ENCODE measurements at places on chromosomes 5 and 9.

DNA sequence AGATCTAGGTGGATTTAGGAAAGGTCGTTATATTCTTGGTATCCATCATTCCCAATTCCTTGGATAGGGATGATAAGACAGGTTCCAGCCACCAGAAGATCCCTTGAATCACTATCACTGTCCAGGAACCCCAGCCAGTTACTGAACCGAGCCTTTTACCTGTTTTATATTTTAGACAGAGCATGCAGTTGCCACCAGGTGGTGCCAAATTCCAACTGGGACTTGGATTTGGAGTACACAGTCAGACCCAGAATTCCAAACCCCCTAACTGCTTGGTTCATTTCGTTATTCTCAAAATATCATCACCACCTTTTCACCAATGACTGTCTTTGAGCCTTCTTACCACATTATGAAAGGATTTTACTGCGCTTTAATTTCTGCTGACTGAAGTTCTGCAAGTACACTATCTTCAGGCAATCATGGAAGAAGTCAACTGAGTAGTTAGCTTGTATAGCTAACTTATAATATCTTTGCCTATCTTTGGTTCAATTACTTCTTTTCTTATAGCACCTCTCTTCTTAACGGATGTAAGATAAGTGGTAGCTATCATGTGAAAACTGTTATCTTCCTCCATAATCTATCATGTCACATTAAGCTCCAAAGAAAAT, 191.8 kb downstream of the PRR16 start:
- peak; percentile 50 for DNase-seq

GRCh38 chr9:124271660-124272059, 13.9 kb downstream of the NEK6 start:
- no peak for DNase-seq

DNA sequence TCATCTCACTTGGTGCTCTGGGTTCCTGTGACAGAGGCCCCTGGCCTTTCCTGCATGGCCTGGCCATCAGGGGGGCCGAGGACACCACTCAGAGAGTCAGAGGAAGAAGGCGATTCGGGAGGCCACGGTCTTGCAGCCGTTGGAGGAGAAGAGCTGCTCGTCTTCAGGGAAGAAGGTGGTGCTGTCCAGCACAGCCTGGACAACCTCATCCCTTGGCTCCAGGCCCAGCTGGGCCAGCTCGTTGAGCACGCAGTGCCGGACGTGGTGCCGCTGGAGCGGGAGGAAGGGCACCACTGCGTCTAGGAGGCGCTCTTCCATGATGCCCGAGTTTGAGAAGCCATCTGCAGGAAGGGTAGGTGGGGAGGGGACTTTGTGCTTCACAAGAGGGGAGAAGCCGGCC, 3.2 kb downstream of the TOR2A start:
- no peak for DNase-seq

DNA sequence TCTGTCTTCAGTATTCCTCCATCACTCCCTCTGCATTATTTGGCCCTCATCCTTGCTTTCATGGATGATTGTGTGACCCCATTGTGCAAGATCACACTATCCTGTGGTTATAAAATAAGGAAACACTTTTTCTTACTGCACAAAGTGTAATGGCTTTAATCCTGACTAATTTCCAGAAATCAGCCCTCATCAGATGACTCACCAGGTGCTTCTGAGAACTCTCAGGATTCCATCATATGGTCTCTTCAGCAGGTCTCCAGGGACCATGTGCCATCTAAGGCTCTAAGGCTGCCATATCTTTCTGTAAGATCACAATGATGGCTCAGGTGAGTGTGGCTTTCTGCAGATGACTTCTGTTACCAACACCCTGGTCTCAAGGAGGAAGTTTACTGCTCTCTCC, 27.3 kb upstream of the FER start:
- DNase-seq: peak; percentile 28

- no peak for DNase-seq
Observed at GRCh38 chr5:84618262-84618661, 233.6 kb upstream of the EDIL3 start.

GRCh38 chr9:99119976-99120655, 15.2 kb downstream of the TGFBR1 start:
- DNase-seq: no peak

DNA sequence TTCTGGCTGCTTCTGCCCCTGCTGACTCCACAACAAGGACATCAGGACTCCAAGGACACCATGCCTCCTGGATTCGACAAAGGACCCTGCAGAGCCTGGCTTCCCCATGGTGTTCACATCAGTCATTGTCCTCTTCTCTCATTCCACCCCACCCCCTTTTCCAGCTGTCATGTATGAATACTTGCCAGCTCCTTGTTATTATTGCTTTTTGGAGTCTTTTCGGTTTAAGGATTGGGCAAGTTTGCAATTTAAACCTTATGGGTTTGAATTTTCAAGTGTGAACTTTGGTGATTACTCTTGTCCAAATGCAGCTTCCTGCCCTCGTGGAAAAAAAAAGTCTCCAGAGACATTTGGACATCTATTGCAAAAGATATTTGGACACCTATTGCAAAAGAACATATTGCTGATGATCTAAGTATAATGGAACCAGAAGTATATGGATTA, 14.2 kb upstream of the LVRN start:
- DNase-seq: peak; percentile 61

GRCh38 chr9:8033794-8034193, 234.2 kb upstream of the DMAC1 start:
- DNase-seq: no peak

DNA sequence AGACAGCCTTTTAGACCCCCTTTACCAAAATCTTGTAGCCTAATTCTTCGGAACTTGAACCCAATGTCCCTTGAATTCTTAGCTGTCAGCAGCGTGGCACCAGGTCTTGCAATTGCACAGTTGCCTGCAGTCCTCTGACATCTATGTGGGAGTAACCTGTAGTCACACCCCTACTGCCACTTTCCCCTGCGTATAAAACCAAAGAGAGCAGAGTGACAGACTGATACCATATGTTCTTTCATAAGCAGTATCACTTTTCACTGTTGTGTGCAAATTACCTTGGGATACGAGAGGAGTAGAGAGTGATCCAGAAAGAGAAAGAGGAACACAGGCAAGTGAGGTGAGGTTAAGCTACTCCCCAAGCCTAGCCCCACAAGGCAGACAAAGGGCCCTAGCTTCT, 364.3 kb upstream of the ADAMTSL1 start:
- no peak for DNase-seq

DNA sequence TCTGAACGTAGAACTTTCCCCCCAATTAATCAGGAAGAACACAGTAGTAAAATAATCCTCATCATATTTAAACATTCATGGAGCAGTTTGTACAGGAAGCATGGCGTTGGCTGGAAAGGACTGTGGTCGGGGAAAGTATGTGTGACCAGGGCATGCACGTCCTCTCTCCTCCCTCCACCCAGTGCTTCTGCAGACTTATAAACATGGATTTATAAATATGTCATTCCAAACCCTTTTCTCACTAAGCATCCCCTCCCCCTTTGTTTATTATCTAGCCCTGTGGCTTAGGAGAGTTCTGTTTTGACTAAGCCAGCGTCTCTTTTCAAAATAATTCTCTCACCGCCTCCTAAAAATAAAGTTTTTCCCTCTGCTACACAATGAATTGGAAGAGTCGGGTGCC, 70.4 kb upstream of the DAP start:
- DNase-seq: peak; percentile 56

DNA sequence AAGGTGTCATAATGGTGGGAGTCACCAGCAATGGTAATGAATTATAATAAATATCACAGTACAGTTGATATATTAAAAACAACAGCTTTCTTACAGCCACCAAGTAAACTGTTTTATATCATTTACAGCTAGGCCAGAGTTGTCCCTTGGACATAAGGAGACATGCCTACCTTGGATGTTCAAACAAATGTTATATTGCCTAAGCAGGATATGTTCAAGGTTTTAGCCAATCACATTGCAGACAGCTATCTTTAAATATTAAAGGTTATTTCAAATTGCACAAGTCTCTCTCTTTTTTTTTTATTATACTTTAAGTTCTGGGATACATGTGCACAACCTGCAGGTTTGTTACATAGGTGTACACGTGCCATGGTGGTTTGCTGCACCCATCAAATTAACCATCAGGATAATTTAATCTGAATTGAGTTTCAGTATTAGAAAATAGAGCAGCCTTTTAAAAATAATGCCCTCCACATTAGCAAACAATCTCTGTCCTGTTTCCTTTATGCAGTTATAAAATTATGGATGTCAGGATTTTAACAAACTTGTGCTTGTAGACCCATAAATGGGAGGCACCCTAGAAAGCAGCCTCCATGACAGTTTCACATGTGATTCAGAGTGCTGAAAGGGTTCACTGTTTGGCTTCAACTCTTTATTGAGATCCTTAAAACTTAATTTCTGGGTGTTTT, 340.7 kb downstream of the ARRDC3 start:
- DNase-seq: no peak

DNA sequence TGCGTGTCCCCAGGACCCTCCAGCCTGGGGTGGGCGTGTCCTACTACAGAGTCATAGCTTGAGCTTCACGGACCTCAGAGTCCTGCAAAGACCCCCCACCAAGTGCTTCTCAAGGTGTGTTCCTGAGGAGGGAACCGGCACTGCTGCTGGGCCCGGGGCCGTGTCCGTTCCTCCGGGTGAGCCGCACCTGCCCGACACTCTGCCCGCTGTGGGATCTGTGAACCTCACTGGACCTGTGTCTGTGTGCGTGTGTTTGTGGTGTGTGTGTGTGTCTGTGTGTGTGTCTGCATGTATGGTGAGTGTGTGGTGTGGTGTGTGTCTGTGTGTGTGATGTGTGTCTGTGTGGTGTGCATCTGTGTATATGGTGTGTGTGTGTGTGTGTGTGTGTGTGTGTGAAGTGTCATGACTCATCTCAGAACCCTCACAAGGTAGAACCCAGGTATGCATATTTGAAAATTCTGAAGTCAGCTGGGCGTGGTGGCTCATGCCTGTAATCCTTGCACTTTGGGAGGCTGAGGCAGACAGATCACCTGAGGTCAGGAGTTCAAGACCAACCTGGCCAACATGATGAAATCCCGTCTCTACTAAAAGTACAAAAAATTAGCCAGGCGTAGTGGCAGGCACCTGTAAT, 40.9 kb upstream of the RXRA start:
- no peak for DNase-seq

DNA sequence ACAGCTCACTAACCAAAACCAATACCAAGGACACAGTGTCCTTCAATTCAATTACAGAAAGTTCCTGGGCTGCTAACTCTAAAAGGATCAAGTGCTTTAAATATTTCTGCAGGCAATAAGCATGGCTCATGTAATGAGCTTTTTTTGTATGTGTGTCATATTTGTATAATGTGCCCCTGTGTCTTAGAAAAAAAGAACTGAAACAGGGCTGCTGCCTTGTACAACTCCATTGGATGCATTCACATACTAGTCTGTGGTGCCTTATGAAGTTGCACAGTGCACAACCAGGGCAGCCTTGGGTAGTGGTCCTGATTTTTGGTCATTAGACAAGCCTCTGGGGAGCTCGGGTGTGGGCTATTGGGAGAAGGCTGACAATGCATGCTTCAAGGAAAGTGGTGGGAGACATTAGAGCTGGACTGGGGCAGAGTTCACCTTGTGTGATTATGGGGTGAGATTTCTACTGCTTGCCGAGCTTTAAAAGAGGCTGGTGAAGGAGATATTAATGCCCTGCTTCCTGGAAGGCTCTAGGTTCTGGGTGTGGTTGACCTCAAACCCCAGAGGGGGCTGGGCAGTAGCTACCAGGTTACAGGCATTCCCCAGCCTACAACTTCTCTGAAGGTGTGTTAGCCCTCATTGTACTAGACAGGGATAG, 3.6 kb upstream of the CPEB4 start:
- DNase-seq: peak; percentile 14

DNA sequence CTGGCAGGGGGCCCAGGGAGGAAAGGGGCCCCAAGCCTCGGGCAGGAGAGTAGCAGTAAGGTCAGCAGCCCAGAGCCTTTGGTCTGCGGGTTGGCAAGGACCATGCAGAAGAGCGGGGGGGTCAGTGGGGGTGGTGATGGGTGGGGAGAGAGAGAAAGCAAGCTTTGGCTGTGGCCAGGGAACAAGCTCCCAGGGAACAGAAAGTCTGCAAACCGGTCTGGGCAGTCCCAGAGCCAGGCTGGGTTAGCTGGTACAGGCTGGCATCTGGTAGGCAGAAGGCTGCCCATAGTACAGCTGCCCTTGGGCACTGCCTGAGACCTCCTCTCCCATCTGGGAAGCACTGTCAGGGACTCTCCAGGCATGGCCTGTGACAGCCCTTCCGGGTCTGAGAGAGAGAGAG, 10.5 kb upstream of the EPB41L4B start:
- DNase-seq: no peak

GRCh38 chr5:157468293-157468965, 8.4 kb downstream of the NIPAL4 start:
- DNase-seq: no peak

GRCh38 chr9:74431467-74431866, 65.7 kb upstream of the RORB start:
- no peak for DNase-seq

- peak; percentile 61 for DNase-seq
Observed at GRCh38 chr5:157148734-157149615, 6.3 kb upstream of the MED7 start.

- no peak for DNase-seq
Observed at GRCh38 chr9:93546356-93546755, 30.0 kb upstream of the PHF2 start.

GRCh38 chr5:16455668-16456067, 9.9 kb downstream of the ZNF622 start:
- DNase-seq: no peak

- DNase-seq: peak; percentile 78
Observed at GRCh38 chr9:111752455-111752854, 42.3 kb downstream of the SHOC1 start.

GRCh38 chr5:96629774-96630173, 32.4 kb upstream of the CAST start:
- DNase-seq: peak; percentile 97

GRCh38 chr5:84862132-84862531, 477.5 kb upstream of the EDIL3 start:
- DNase-seq: no peak

DNA sequence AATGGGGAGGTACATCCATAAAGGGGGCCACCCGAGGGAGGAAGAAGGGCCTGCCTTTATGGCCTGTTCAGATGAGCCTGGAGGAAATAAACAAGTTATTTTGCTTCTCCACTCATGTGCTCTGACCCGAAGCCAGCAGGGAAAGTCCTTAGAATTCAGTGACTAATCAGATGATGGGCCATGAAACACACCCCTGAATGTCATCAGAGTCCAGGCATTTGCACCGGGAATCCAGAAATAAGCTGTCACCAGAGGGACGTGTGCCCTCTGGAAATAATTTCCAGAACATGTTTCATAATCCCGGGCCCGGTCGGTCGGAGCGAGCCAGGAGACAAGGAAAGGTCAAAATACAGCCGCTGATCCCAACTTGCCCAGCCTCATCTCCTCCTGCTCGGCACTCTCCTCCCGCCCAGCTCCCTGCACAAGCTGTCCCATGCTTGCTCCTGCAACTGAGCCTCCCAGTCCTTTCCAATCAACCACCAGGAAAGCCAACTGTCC, 73.6 kb upstream of the ZNF622 start:
- peak; percentile 94 for DNase-seq

GRCh38 chr5:118326481-118327045, 661.8 kb downstream of the DTWD2 start:
- DNase-seq: no peak

DNA sequence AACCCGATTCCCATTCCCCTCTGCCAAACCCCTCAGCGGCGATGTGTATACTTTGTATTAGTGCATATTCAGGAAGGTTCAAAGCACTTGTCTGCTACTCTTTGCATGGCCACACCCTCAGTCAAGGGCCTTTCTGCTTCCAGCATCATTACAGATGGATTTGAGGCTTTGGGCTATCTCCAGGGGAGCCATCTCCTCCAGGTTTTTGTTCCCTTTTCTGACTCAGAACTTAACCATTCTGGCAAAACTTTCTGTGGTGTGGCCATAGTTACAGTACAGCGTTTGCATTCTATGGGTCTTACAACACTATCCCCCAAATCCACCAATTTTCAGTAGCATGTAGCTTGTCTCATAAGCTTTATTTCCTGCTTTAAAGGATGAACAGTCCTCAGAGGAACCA, 36.0 kb upstream of the SVEP1 start:
- DNase-seq: peak; percentile 31

All from LHCN-M2 (cell line).